ENCODE measurements at places on chromosomes 6 and 20.

- DNase-seq = no peak
Observed at GRCh38 chr6:112259337-112259675, 4.9 kb upstream of the LAMA4 start.

DNA sequence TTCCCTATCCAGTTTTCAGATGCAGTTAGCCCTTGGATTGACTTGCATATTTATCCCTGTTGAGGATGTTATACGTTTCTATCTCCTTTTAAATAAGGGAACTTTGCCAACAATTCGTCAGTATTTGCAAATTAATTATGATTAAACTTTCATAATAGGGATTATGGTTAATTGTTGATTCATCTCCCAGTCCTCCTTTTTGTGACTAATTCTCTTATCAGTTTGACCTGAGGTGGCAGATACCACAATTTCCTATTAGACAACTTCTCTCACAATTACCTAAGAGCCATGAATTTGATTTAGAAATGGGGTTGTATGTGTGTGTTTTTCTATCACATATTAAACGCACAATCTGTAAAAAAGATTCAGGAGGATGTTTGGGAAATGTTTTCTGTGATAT lies 172.9 kb downstream of the LAMA2 start:
- no peak for DNase-seq

GRCh38 chr6:136344420-136344819 lies 54.8 kb upstream of the BCLAF1 start:
- peak; percentile 74 for DNase-seq

GRCh38 chr6:154491567-154492470 lies 18.7 kb downstream of the CNKSR3 start:
- DNase-seq = no peak

GRCh38 chr20:48921883-48922820 lies 641 bp downstream of the ARFGEF2 start:
- DNase-seq = peak; percentile 72

DNA sequence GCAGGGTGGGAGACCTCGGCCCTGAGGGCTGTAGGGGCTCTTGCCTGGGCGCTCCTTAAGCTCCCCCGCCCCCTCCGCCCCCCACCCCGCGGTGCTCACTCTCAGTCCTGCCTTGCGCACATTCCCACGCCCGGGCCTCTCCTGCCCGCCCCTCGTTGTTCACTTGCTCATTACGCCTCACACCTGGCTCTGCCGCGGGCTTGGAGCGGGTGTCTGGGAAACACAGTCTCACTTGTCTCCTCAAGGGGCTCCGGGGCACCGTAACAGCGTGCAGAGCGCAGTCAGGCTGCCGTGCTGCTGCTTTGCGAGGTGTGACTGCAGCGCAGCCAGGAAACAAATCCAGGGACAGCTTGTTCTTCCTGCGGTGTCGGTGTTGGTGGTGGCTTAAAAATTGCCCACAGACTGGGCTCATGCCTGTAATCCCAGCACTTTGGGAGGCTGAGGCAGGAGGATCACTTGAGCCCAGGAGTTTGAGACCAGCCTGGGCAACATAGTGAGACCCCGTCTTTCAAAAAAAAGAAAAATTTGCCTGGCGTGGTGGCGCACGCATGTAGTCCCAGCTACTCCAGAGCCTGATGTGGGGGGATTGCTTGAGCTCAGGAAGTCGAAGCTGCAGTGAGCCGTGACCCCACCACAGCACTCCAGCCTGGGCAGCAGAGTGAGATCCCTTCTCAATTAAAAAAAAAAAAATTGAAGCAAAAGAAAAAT lies 4.6 kb downstream of the NPBWR2 start:
- DNase-seq = no peak

- no peak for DNase-seq
Observed at GRCh38 chr6:26027491-26028211, 59.6 kb upstream of the HFE start.

DNA sequence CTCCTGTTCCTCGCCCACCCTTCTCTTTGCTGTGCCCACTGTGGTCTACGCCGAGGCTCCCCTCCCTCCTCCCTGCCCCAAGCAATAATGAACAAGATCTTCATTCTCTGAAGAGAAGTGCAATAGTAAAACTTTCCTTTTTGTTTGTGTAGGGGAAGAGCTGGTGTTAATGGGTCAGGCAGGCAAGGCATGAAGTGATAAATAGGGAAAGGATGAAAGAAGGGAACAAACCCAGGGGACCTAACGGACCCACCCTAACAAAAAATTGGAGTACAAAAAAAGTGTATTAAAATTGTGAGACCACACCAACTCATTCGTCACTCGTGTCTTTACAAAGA lies 66.9 kb downstream of the ZBTB2 start:
- DNase-seq = no peak

Measured in HCEC 1CT (cell line).